ENCODE measurements at places on chromosomes 1 and 21. TPM values are rescaled to one million over a fixed set of nuclear protein-coding genes. Genes with fewer than 3 reads are reported as not detected.

DNA sequence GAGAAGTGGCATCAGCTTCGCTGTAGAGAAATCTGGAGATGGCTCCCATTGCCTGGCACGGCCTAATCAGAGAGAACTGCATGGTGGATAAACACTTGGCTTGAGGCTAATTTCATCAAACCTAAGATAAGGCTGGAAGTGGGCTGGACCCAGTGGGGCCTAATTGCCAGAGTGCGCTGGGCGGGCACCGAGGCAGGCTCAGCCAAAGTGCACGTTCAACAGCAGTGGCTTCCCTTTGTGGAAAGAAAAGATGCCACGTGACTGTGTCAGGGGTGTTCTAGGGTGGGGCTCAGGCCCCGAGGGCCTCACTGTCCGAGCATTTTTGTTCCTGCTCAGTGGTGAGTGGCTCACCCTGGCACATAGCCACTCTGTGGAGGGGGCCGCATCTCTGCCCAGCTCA lies 5.8 kb downstream of the PLCH2 start:
- H3K36me3 ChIP-seq, result no peaks in the 10 kb centered on the region
- DNase-seq, result no peak
- H3K4me3 ChIP-seq, result no peak overlapping the region
- no peaks in the 10 kb centered on the region for H3K4me1 ChIP-seq

GRCh38 chr1:175536921-175537320 lies 206.5 kb downstream of the TNR start:
- peaks cover 5% of the 10 kb centered on the region for H3K4me1 ChIP-seq
- no peak for DNase-seq
- no peaks in the 10 kb centered on the region for H3K27me3 ChIP-seq

DNA sequence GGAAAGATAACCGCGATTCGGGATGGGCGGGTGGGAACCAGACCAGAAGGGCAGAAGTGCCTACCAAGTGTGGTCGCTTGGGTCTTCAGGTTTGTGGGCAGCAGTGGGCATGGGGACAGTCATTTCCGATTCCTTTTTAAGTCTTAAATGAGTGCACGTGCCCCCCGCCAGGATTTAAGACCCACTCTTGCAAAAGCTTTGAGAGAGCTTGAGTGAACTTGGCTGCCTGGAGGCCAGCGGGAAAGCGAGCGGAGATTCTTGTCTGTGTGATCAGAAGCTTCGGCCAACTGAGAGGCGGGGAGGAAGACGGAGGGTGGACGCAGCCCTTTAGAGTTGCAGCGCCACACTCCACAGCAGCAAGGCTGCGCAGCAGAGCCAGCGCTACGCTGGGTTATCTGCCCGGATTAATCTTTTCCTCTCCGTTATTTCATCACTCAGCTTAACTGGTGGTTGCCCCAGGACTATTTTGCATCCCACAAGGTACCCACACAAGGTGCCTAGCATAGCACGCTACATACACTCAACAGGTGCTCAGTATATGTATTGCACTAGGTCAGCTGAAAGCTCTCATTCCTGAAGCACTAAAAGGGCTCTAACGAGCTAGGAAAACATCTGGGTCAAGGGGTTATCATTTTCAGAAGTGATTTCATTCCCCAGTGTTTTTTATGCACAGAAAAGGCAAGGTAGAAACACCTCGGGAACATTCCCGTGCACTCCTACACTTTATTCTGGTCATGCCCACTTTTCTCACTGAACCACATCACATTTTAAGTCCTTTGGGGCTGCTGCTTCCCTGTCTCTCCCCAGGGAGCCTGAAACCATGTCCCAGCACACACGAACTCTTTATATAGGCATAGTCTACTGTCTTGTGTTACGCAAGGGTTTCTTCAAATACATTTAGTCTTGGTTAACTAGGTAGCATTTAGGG lies 1.5 kb upstream of the BATF3 start:
- peaks cover 2% of the 10 kb centered on the region for H3K36me3 ChIP-seq
- peaks cover 26% of the 10 kb centered on the region for H3K27me3 ChIP-seq
- H3K4me1 ChIP-seq, result no peaks in the 10 kb centered on the region
- peak overlapping the region; percentile 79 for H3K4me3 ChIP-seq
- no peak overlapping the region for H3K27ac ChIP-seq

- H3K4me3 ChIP-seq, result peak overlapping the region; percentile 89
- no peaks in the 10 kb centered on the region for H3K36me3 ChIP-seq
- no peaks in the 10 kb centered on the region for H3K27me3 ChIP-seq
- H3K27ac ChIP-seq, result no peak overlapping the region
- peak; percentile 59 for DNase-seq
Measured at GRCh38 chr1:167713330-167714081, 8.3 kb upstream of the MPZL1 start.

DNA sequence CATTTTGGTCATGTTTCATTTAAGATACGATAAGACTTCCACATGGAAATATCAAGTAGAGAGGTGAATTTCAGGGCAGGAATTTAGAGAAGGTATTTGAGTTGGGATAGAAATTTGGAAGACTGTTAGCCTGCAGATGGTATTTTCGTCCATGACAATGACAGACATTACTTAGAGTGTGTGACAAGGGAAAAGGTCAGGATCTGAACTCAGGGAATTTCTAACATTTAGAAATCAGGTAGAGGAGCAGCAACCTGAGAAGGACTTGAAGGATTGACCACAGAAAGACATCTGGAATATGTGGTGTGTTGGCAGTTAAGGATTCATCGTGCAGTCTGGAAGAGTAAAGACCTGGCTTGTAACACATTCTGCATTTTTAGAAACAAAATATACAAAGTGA lies 57.9 kb downstream of the RABGAP1L start:
- H3K27ac ChIP-seq, result no peak overlapping the region
- H3K4me1 ChIP-seq, result peaks cover 5% of the 10 kb centered on the region
- H3K4me3 ChIP-seq, result no peak overlapping the region
- DNase-seq, result no peak
- peaks cover 7% of the 10 kb centered on the region for H3K36me3 ChIP-seq
- H3K27me3 ChIP-seq, result no peaks in the 10 kb centered on the region

- H3K4me1 ChIP-seq, result no peaks in the 10 kb centered on the region
- DNase-seq, result no peak
- no peaks in the 10 kb centered on the region for H3K27me3 ChIP-seq
- H3K4me3 ChIP-seq, result no peak overlapping the region
- no peaks in the 10 kb centered on the region for H3K36me3 ChIP-seq
Measured at GRCh38 chr1:118881751-118882150, 106.4 kb downstream of the TBX15 start.

- no peak overlapping the region for H3K4me3 ChIP-seq
- H3K27ac ChIP-seq, result no peak overlapping the region
- H3K4me1 ChIP-seq, result no peaks in the 10 kb centered on the region
- DNase-seq, result no peak
- H3K27me3 ChIP-seq, result no peaks in the 10 kb centered on the region
Measured at GRCh38 chr1:226353698-226354525, 44.9 kb upstream of the LIN9 start.

- DNase-seq, result no peak
- no peaks in the 10 kb centered on the region for H3K36me3 ChIP-seq
- H3K4me1 ChIP-seq, result no peaks in the 10 kb centered on the region
- no peak overlapping the region for H3K27ac ChIP-seq
Measured at GRCh38 chr1:78304761-78305160, 186.0 kb upstream of the PTGFR start.

The TNFRSF9 gene
- total RNA-seq, result not detected

The OR6K3 gene
- not detected for total RNA-seq

GRCh38 chr1:72186733-72187307 lies 95.5 kb downstream of the NEGR1 start:
- no peak for DNase-seq
- no peaks in the 10 kb centered on the region for H3K36me3 ChIP-seq
- no peak overlapping the region for H3K27ac ChIP-seq

- no peaks in the 10 kb centered on the region for H3K4me1 ChIP-seq
- H3K4me3 ChIP-seq, result no peak overlapping the region
- H3K27me3 ChIP-seq, result no peaks in the 10 kb centered on the region
- no peaks in the 10 kb centered on the region for H3K36me3 ChIP-seq
- no peak for DNase-seq
- H3K27ac ChIP-seq, result no peak overlapping the region
Measured at GRCh38 chr1:20192364-20192763, 6.0 kb upstream of the PLA2G2C start.

GRCh38 chr1:9824702-9825089 lies 931 bp upstream of the CLSTN1 start:
- H3K36me3 ChIP-seq, result peaks cover 3% of the 10 kb centered on the region
- H3K4me3 ChIP-seq, result peak overlapping the region; percentile 79
- no peak for DNase-seq
- H3K4me1 ChIP-seq, result peaks cover 5% of the 10 kb centered on the region
- no peak overlapping the region for H3K27ac ChIP-seq

- H3K4me1 ChIP-seq, result no peaks in the 10 kb centered on the region
- no peak overlapping the region for H3K27ac ChIP-seq
- peaks cover 19% of the 10 kb centered on the region for H3K36me3 ChIP-seq
- DNase-seq, result no peak
- H3K27me3 ChIP-seq, result no peaks in the 10 kb centered on the region
Measured at GRCh38 chr1:224182057-224182865, 779 bp upstream of the DEGS1 start.

DNA sequence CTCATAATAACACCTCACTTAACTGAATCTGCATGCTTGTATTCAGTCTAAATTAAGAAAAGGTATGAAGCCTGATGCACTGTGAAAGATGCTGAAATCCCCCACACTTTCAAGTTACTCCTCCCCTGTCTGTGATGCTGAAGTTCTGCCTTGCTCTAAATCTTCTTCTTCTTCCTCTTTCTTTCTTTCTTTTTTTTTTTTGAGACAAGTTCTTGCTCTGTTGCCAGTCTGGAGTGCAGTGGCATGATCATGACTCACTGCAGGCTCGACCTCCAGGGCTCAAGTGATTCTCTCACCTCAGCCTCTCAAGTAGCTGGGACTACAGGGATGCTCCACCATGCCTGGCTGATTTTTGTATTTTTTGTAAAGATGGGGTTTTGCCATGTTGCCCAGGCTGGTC lies 231.0 kb upstream of the B3GALT2 start:
- H3K4me3 ChIP-seq, result no peak overlapping the region

GRCh38 chr1:118944133-118944532 lies 44.0 kb downstream of the TBX15 start:
- H3K4me3 ChIP-seq, result no peak overlapping the region
- H3K36me3 ChIP-seq, result peaks cover 7% of the 10 kb centered on the region
- no peak overlapping the region for H3K27ac ChIP-seq

GRCh38 chr1:93784538-93784937 lies 94.5 kb downstream of the DNTTIP2 start:
- no peak overlapping the region for H3K4me3 ChIP-seq
- H3K27ac ChIP-seq, result no peak overlapping the region
- H3K4me1 ChIP-seq, result no peaks in the 10 kb centered on the region
- DNase-seq, result no peak
- H3K27me3 ChIP-seq, result no peaks in the 10 kb centered on the region
- H3K36me3 ChIP-seq, result no peaks in the 10 kb centered on the region

The RGS16 gene
- total RNA-seq, result 6.9 TPM

GRCh38 chr1:48552420-48552819 lies 80.4 kb upstream of the SPATA6 start:
- H3K27me3 ChIP-seq, result no peaks in the 10 kb centered on the region
- DNase-seq, result peak; percentile 36
- H3K27ac ChIP-seq, result no peak overlapping the region
- H3K36me3 ChIP-seq, result no peaks in the 10 kb centered on the region

The GPATCH2 gene
- 15.9 TPM for total RNA-seq

The EPHB2 gene
- 8.3 TPM for total RNA-seq

DNA sequence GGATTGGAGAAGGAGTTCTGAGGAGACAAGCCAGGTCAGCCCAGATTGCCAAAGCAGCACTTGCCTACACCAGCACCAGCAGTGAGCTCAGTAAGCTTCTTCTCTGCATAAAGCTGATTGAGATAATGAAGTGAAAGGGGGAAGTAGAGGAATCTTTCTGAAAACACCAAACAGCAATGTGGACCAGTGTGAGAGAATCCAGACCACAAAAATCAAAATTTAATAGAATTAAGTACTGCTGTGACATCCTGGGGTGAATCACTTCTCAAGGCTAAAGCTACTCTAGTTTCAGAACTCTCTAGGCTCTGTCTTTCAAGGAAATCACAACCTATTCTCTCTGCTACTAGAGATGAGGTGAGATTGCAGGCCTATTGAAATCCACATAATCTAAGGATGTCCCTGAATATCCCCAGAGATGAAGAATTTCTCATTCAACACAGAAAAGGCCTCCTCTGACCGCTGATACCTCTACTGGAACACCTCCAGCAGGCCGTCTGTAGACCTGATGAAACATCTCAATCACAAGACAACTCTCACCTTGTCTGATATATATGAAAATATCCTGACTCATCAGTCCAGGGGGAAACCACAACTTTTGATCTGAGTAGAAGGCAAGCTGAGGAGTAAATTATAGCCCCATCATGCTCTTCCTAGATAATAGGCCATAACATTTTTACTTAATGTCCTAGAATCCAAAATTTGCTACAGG lies at the start of gene FCRL4:
Gene FCRL4 (minus strand): TSS at position 127 of the 709 bp plus-strand sequence. CDS start 141 bp downstream, outside the sequence.
- H3K4me1 ChIP-seq, result no peaks in the 10 kb centered on the region
- H3K36me3 ChIP-seq, result no peaks in the 10 kb centered on the region
- H3K4me3 ChIP-seq, result no peak within 1 kb of the TSS
- no peak for DNase-seq
- H3K27ac ChIP-seq, result no peak within 1 kb of the TSS
- H3K27me3 ChIP-seq, result no peaks in the 10 kb centered on the region

The HSD3B1 gene
- not detected for total RNA-seq

GRCh38 chr1:84855168-84855567 lies 37.8 kb downstream of the LPAR3 start:
- H3K27ac ChIP-seq, result no peak overlapping the region
- no peaks in the 10 kb centered on the region for H3K36me3 ChIP-seq
- H3K27me3 ChIP-seq, result no peaks in the 10 kb centered on the region
- no peaks in the 10 kb centered on the region for H3K4me1 ChIP-seq
- no peak overlapping the region for H3K4me3 ChIP-seq
- DNase-seq, result no peak

The CRP gene
- not detected for total RNA-seq

DNA sequence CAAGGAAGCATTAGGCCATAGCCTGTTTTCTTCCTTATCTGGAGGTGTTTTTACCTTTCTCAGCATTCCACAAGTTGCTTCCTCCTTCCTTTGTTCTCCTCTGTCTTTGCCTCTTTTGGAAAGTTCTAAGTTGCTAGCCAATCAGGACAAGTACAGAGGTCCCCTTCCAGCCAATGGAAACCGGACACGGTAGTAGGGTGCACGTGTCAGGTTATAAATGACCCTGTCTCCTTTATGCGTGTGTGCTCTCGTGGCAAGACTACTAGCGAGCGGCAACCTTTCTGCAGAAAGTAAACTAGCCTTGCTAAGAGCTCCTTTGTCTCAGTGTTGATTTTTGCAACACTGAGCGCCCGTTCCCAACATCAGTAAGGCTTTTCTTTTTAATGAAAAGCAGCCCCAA lies 1.5 kb upstream of the ACADM start:
- no peak for DNase-seq
- H3K4me1 ChIP-seq, result peaks cover 2% of the 10 kb centered on the region
- no peak overlapping the region for H3K4me3 ChIP-seq
- H3K27me3 ChIP-seq, result no peaks in the 10 kb centered on the region
- peaks cover 6% of the 10 kb centered on the region for H3K36me3 ChIP-seq

- DNase-seq, result no peak
- H3K36me3 ChIP-seq, result no peaks in the 10 kb centered on the region
- peaks cover 32% of the 10 kb centered on the region for H3K4me1 ChIP-seq
- no peaks in the 10 kb centered on the region for H3K27me3 ChIP-seq
Measured at GRCh38 chr1:64490213-64490818, 20.4 kb downstream of the CACHD1 start.
